ENCODE measurements at places on chromosomes 2 and 18.

- DNase-seq = no peak
Observed at GRCh38 chr18:75246721-75247610, 36.4 kb downstream of the TSHZ1 start.

DNA sequence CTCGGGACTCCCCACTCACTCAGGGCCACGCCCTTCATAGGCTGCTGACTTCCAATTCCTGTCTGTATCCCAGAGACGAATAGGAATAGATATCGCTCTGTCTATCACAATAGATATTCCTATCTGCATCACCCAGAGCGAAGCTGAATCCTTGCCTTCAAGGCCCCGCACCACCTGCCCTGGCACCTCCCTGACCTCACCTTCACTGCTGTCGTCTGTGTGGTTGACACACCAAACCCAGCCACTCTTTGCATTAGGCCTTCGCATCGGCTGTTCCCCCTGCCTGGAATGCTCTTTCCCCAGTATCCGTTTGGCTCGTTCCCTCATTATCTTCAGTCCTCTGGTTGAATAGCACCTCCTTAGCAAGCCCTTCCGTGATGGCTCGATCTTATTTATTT, 43.5 kb downstream of the ATOH8 start:
- no peak for DNase-seq

- no peak for DNase-seq
Observed at GRCh38 chr2:20640411-20641122, 10.3 kb downstream of the HS1BP3 start.

DNA sequence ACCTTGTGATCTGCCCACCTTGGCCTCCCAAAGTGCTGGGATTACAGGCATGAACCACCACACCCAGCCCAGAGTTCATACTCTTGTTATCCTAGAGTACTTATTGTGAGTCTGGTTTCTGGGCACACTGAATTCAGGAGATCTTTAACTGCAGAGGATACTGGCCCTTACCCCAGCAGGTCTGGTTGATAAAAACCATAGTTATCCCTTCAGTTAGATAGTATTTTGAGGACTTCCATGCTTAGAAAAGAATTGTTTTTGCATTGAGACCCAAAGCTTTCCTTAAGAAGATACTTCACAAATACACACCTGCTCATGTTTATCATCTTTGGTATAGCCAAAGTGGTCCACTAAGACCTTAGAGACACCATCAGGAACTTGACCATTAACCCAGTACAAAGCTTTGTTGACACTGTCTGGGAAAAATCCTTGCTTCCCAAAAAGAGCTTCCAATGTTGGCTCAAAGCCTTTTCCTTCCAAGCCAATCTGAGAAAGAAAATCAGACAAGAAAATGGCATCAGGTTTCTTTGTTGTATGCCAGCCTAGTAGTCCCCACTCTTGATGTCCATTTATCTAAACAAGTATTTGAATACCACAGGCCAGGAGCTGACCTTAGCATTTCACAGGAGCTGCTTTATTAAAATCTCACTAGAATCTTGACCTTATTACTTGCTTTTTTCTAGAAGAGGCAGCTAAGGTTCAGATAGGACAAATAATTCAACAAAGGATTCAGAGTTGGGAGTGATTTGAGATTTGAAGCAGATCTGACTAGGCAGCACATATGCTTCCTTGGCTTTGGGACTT, 17.2 kb downstream of the APOB start:
- no peak for DNase-seq

DNA sequence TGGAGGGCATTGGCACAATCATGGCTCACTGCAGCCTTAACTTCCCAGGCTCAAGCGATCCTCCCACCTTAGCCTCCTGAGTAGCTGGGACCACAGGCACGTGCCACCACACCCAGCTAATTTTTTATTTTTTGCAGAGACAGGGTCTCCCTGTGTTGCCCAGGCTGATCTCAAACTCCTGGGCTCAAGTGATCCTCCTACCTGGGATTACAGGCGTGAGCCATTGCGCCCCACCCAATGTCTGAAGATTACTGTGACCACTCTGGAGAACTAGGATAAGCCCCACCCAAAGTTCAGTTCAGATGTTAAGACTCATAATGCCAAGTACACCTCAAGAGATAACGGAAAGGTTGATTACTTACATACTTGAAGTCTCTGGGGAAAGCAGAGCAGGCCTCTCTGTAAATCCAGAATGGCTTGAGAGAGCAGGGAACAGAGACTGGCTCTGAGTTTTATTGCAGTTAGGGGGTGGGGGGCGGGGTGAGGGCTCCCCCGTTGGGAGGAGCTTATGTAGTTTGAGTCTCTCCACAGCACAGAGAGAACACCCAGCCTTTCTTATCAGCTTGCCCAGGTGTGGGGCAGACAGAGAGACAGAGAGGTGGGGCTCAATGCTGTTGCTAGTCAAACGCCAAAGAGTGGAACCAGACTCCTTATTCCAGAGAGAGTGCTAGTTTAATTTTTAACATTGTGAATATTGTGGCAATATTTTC, 26.5 kb upstream of the ERICH2 start:
- no peak for DNase-seq

- no peak for DNase-seq
Observed at GRCh38 chr2:204089574-204089973, 153.0 kb downstream of the ICOS start.

DNA sequence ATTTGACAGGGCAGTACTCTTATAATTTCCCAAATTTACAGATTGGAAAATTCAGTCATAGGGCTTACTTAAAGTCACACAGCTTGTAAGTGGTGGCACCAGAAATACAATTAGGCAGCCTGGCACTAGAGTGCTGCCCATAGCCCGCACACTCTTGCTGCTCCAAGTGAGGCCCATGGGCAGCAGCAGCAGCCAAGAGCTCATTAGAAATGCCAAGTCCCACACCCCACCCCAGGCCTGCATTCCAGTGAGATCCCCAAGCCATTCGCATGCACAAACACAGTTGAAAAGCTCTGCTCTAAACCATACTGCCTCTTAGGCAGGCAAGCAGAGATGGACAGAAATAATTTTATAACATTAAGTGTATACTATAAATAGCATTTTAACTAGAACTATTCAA, 379.3 kb upstream of the PKDCC start:
- no peak for DNase-seq

GRCh38 chr18:62894681-62895390, 179.5 kb downstream of the PHLPP1 start:
- no peak for DNase-seq

DNA sequence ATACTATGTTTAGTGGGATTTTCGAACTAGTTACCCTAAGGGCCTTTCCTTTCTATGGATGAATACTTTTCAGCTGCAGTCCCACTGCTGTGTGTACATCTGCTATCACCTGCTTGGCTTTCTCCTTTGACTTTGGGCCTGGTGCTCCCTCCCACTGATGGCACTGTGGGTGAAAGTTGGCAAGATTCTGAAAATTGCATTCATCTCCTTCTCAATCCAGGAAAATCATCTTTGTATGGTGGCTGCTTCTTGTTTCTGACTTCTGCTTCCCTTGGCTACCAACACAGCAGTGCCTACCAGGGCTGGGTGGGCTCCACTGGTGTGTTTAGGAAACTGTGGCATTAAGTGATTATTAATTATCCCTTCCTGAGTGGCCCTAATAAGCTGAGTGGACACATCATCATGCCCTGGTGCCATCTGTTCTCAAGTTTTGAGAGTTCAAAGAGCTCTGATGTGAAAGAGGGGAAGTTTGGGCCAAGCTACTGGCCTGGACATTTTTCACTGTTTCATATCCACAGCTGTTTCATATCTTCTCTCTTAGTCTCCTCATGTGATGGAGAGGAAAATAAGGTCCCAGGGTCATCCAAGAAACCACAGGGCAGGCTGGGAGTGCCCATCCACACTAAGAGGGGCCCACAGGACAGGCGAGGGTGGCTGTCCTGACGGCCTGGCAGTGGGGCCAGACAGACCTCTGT, 16.7 kb downstream of the HK2 start:
- no peak for DNase-seq

DNA sequence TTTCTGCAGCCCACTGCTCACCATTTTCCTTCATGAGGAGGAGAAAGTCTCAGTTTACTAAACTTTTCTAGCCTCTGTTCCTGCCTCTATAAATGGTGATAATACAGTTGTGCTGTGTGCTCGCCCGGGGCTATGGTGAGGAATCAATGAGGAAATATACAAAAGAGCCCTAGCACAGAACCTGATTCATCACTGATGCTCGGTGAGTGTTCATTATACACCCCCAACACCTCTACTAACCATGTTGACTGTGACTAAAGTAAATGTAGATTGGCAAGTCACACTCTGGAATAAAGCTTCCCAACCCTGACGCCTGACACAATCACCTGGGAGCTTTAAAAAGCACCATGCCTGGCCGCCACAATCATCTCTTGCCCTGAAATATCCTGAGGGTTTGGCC, 118.8 kb upstream of the CYP1B1 start:
- no peak for DNase-seq

GRCh38 chr2:47404356-47404755, 1.4 kb downstream of the MSH2 start:
- no peak for DNase-seq

DNA sequence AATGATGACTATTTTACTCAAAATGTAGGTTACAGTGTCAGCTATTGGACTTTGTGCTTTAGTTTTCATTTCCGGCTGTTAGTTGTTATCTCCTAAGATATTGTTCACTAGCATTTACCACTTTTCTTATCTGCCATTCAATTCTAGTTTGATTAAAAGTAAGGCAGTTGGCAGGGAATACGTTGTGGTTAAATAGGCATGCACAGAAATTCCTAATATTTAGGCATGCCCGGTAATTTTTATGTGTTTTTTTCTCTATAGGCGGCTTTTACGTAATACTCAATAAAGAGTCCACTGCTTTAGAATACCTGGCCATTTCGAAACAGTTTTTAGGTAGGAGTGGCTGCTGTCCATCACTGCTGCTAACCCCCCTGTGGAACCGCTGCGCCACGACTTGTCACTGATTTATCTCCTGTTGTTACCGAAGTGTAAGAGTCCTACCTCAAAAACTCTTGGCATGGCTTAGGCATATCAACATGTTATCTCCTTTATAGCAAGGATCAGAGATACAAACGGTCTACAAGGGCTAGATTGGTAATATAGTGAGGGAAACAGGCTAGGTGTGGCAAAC, 39.5 kb downstream of the BABAM2 start:
- DNase-seq = no peak

DNA sequence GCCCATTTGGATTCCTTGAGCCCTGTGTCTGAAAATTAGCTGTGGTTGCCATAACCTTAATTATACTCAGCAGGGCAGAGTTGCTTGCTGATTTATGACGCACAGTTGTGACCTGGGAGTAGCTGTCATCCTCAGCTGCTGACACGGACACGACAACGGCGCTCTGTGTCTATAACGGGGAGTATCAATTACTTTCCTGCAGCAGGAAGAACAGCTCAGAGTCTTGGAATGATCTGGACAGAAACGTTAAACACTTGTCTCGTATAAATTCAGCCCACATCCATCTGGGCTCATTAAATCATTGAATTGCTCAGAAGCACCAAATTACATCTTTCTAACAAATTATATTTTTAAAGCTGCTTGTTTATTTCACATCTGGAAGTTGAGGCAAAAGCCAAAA, 116.3 kb downstream of the SEPTIN10 start:
- DNase-seq = peak; percentile 68

DNA sequence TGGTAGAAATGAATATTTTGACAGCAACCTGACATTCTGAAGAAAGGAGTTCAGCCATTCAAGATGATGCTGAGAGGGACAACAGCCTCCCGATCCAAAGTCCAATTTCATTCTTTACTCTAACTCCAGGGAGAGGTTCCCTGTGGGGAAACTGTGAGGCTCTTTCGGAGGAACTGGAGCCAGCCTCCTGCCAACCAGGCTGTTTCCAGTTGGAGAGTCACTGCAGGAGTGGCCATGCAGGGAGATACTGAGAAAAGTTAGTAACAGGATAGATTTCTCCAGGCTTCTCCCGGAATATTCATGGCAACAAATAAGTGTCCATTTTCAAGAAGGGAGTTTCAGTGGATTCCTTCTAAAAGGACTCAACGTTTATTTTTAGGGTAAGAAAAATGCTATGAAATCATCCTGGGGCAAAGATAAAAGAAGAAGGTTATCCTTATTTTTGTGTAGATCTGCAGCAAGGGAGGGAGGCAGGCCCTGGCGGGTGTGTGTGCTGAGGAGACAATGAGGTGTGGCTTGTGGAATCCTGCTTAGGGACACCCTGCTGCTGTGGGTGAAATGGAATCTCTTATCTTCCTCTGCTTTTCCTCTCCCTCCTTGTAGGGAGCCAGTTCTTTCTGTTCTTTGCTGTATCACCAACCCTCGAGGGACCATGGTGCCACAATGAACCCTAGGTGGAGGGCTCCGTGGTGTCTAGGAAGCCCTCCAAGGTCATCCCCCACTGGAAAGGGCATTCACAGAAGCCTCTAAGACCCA, 18.1 kb downstream of the KLHL14 start:
- DNase-seq = no peak

GRCh38 chr2:138476940-138477339, 24.6 kb upstream of the SPOPL start:
- no peak for DNase-seq

DNA sequence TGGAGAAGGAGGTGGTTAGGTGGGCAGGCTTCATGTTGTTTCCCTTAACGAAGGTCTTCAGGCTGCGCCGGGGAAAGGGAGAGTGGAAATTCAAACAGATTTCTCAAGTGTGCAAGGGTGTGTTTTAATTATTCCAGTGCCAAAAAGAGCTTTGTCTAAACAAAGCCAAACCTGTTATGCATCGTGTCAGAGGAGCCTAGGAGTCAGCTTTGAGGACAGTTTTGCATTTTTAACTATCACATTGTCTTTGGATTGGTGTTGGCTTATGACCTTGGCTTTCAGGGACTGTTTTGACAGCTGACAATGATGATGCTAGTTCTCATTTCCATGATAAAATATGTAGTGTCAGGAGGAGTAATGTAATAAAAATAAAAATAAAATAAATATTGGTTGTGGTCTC, 144.8 kb downstream of the LDLRAD4 start:
- no peak for DNase-seq

- DNase-seq = no peak
Observed at GRCh38 chr2:128273469-128274081, 45.1 kb downstream of the HS6ST1 start.

DNA sequence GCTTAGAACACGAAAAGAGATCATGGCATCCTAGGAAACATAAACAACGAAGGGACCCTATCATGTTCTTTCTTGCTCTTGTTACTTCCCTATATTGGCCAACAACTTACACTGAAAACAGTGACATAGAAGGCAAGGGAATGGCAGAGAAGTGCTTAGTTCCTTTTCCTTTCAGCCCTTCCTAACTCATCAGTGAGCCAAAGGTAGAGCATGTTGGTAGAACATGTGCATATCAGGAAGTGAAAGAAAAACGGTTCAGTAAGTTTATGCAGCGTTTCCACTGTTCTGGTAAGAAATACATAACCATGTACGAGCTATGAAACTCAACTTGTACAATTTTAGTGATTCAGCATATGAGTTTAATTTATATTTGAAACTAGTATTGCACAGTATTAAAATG, 21.7 kb downstream of the AKAIN1 start:
- DNase-seq = no peak

- no peak for DNase-seq
Observed at GRCh38 chr18:57811477-57812125, 8.5 kb upstream of the ATP8B1 start.
